Activated B cell treated with CpG ODN at 0.5 μM for 24 hours (primary cell): ENCODE measurements at places on chromosomes 7 and 10.

DNA sequence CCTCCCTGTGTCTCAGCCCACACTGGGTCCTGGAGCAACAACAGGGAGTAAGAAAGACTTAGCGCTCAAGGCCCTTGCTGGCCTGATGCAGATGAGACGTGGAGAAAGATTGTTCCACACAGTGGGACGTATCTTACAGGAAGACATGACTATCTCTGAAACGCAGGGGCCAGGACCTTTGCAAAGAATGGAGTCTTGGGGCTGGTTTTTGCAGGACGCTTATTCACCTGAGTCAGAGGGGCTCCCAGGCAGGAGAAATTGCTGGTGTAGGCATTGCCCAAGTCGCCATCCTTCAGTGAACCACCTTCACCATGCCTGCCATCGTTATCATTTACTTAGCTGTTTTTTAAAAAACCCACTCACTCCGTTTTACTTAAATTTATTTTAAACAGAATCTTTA is 11.8 kb upstream of the GDF10 start:
- no peak for DNase-seq

GRCh38 chr7:112981966-112982365 is 104.7 kb downstream of the GPR85 start:
- DNase-seq = no peak

DNA sequence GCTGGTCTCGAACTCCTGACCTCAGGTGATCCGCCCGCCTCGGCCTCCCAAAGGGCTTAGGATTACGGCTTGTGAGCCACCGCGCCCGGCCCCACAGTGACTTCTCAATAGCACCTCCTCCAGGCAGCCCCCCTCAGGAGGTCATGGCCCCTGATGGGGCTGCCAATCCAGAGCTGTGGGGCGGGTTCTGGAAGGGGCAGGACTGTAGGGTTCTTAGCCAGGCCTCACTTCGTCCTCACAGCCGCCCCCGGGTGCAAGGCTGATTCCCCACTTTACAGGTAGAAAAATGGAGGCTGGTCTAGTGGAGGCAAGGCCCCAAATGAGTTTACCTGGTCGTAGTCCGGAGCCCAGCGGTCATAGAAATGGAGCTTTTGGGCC is 638 bp downstream of the METTL27 start:
- DNase-seq = no peak

GRCh38 chr7:6107924-6108323 is 76.7 kb downstream of the ANKRD61 start:
- DNase-seq = no peak

DNA sequence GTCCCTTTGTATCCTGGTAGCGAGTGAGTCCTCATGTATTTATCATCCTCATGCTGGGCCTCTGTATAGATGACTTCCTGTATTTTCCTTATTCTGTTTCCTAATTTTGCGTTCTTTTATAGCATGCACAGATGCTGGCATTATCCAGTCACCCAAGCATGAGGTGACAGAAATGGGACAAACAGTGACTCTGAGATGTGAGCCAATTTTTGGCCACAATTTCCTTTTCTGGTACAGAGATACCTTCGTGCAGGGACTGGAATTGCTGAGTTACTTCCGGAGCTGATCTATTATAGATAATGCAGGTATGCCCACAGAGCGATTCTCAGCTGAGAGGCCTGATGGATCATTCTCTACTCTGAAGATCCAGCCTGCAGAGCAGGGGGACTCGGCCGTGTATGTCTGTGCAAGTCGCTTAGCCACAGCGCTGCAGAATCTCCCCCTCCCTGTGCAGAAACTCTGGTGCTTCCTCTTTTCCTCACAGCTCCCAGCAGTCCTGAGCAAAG is 183.1 kb upstream of the PRSS58 start:
- no peak for DNase-seq

GRCh38 chr10:70430493-70431445 is 10.7 kb downstream of the NODAL start:
- DNase-seq = no peak

- DNase-seq = no peak
Observed at GRCh38 chr7:4729266-4729665, 46.2 kb upstream of the AP5Z1 start.

GRCh38 chr7:17085186-17085585 is 203.4 kb upstream of the AGR3 start:
- no peak for DNase-seq

DNA sequence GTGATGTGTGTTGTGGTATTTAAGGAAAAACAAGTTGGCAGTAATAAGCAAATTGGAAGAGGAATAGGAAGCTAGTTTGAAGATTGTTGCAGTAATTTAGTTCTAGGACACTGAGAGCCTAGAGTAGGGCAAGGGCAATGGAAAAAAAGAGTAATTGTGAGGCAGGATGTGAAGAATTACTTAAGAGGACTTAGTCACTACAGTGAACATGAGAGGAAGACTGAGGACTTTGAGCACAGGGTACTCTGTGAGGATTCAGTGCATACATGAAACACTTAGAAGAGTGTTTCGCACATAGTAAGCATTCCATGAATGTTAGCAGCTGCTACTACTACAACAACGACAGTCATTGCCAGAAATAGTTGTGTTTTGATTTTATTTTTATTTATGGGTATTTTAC is 30.9 kb upstream of the DKK1 start:
- DNase-seq = no peak

GRCh38 chr10:98338896-98339295 is 70.9 kb upstream of the LOXL4 start:
- no peak for DNase-seq

DNA sequence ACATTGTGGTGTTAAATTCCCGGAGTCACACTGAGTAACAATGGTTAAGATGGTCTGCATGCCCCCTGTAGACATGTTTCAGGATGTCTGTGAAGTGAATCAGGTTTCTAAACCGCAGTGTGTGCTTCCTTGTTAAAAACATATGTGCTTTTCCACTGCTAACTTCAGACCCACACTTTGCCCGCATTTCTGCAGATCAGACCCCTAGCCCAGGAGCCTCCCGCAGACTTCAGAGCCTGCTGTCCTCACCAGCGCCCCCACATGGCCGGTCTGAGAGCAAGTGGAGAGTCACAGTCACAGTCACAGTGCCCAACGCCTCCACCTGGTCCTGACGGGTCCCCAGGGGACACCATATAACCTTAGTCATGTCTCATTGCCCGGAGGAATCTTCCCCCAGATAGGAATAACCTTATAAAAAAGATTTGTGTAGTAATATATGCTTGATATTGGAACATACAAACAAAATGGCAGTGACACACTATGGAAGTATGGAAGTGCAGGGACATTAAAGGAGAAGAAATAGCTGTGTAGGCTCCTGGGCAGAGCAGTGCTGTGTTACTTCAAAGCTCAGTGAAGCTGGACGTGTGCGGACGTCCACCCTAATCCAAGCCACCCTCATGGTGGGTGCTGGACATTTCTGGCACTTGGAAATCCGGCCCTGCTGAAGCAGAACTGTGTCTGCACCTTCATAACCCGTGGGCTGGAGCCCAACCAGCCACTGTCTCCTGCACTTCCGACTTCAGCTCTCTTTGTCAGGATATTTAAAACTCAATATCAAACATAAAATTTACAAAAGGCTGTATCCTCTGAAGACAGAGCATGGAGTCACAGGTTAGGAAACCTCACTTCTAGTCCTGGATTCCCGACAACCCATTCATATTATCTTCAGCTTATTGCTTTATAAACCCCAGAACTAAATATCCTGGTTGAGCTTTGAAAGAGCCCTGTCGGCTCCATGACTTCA is 29.0 kb downstream of the GSTO2 start:
- DNase-seq = no peak

DNA sequence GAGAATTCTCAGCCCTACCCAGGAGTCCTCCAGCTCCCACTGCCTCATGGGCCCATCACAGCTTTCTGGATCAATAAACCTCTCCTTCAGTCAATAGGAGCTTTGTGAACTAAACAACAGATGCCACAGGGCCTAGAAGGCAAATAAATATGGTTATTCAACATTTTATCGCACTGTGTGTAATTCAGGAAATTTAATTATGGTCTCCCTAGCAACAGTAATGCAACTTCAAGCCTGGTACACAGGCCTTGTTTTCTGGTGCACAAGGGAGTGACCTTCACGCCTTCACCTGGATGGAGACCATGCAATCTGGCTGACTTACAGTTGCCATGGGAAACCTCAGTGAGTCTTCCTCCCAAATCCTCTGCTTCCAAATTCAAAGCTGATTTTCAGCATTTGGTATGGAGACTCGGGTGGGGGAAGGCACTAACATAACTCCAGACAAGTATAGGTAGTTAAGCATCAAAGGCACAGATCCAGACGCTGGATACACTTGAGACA is 441.0 kb upstream of the NPVF start:
- DNase-seq = no peak

GRCh38 chr7:25860275-25861163 is 291.5 kb upstream of the NFE2L3 start:
- no peak for DNase-seq

DNA sequence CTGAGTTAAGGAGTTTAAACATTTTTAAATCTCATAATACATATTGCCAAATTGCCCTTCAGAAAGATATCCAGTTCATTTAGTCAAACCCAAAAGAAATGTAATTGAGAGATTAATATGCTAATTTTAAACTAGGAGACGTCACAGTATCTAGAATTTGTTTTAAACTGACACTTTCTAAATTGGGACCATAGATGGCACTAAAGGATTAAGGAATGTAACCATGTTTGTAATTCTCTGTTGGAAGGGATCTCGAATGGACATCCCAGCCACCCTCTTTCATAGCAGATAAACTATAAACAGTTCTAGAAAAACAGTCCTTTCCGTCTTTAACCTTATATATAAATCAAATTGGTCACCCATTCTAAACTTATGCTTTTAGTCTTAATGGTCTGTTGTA is 30.0 kb upstream of the SAMD9L start:
- no peak for DNase-seq

DNA sequence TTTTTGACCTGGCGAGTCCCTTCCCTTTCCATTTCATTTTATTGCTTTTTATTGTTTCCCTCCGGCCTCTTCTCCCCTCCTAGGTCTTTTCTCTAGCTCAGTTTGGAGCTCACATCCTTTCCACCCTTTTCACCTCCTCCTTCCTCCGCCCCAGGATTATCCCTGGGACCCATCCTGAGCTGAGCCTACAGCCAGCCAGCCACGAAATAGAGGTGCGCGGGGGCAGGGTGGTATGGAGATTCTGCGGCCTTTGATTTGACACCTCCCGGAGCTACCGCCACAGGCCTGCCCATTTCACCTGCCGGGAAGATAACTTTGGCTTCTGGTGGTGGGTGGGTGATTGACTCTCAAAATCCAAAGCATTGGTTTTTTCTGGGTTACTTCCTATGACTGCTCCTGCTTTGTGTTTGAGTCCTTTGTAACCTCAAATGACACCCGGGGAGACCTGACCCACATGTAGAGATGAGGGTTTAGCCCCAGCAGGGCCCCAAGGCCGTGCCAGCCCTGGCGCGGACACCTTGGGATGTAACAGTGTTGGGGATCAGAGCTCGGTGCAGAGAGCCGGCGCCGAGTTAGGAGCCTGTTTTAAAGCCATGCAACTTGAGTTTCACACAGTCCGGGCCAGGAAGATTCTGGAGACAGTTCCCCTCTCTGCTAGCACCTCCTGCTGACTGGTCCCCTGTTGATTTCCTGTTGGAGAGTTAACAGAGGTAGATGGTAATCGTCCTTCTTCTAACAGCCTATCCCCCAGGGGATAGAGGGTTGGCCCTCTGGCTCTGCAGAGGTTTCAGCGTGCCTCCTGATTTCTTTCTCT is 1.5 kb downstream of the DUSP5 start:
- DNase-seq = no peak

- no peak for DNase-seq
Observed at GRCh38 chr7:92260248-92260781, 14.5 kb downstream of the ANKIB1 start.

DNA sequence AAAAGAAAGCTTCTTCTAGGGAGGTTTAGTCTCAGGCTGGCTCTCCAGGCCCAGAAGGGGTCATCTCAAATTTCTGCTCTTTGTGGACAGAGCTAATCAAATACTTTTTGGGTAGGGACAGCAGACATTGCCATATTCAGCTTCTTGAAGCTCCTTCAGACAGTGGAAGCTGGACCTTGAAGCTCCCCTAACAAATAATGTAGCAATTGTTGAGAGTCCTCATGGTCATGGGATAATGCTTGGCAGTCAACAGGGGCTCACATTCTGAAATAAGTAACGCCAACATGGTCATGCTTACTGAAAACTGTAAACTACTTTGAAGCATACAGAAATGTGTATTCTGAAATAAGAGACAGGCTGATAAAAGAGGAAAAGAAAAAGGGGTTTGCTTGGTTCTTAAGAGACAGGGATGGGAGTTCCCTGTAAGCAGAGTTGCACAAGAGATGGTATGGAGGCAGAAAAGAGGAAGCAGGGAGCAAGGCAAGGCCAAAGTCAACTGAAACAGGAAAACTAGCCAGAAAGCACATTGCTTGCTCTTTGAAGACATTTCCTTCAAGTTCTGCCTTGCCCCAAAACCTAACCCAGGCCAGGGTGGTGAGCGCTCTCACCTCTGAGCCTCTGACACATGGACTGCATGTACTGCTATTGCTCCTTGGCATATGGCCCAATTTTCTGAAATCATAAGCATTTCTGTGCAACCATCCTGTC is 53.1 kb upstream of the KMT2E start:
- no peak for DNase-seq

DNA sequence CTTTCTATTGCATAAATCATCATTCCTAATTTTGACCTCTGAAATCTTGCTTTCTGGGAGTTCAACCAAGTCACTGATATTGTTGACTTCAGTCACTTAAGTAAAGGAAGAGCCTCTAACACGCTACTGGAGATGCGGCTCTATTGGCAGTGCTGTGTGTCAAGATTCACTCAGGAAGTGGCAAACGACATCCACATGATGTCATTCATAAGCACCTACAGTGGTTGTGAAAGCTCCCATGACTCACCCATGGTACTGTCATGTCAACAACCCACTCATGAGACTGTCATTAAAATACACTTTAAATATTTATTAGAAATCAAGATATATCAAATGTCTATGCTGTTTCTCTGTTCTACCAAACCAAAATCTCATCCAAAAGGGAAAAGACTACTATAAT is 52.5 kb upstream of the LHFPL3 start:
- no peak for DNase-seq

DNA sequence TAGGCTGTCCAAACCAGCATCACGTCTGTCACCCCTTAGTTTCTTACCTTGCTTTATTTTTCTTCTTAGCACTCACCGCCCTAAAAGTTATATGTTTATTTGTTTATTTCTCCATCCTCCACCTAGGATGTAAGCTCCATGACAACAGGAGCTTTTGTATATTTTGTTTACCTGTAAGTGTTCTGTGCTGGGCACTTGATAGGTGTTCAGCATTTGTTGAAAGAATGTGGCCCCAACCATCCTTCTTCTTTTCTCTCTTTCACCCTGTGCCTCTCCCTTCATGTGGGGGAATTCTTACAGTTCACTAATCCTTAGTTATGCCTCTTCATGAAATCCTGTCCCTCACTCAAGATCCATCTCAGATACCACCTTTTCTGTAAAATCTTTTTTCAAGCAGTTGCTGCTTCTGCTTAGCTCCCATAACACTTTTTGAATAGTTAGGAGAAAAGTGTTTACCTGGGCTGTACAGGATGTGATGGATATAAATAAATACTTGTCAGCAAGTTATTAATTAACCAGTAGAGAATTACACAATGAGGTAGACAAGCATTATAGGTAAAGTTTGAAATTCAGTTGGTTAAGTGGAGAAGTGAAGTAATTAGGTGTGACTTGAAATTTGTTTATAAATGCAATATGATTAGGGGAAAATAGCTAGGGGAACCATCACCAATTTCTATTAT is 9.7 kb downstream of the AHR start:
- DNase-seq = no peak
